ENCODE measurements at places on chromosomes 5 and 9.
A peak's percentile ranks its signal among the peaks of the same experiment; 100 is the strongest.

DNA sequence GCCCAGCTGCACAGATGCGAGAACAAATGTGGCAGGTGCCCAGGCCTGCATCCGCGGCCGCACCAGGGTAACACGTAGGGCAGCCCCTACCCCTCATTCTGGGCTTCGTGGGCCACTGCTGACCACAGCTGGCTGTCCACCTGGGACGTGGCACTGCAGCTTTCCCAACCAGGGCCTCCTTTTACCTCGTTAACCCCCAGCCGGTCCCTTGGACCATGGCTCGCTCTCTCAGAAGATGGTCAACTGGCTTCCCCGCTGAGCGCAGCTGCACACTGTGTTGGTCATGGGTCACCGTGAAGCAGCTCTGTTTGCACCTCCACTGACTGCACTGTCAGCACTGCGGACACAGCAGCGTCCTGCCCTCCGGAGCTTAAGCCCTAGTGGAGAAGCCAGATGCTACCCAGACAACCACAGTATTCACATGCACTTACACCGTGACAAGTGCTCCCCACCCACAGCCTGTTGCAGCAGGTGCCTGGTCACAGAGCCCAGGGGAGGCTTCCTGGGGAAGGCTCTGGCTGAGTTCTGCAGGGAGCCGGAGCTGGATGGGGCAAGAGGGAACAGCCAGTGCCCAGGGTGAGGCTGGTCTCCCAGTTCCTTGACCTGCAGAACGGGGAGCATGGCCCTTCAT is 10.5 kb upstream of the PLEKHG4B start:
- DNase-seq: no peak

GRCh38 chr5:14330729-14331385 is 187.7 kb downstream of the TRIO start:
- no peak for DNase-seq

DNA sequence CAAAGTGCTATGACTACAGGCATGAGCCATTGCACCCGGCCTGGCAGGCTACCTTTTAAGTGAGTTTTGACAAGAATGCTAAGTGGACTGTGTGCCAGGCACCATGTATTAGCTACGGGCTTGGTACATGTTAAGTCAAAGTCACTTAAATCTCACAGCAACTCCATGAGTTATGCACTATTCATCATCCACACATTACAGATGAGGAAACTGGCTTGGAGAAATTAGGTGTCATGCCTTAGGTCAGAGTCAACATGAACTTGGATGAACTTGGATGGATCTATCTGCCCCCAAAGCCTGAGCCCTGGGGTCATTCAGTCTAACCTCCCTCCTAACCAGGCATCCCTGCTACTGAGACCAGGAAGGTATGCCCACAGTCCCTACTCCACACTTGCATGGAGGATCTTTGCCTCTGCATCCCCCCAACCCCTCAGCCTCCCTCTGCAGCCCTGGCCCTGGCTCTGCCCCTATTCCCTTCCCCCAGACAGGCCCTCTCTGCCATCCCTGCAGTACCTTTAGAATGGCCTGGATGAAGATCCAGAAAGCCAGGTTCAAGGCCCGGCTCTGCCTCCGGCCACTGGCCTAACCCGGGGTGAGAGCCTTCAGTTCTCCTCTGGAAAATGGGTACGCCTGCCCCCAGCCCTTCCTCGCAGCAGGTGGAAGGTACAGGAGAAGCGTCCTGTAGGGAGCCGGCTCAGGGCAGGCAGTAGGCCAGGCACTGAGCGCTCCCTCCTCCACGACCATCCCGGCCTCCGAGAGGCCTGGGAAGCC is 685 bp upstream of the ADGRD2 start:
- no peak for DNase-seq

- no peak for DNase-seq
Measured at GRCh38 chr9:20289423-20290010, 332.8 kb downstream of the MLLT3 start.

GRCh38 chr9:19156026-19156474 is 28.8 kb upstream of the PLIN2 start:
- DNase-seq: no peak

GRCh38 chr5:154771383-154771901 is 16.3 kb downstream of the LARP1 start:
- DNase-seq: no peak

GRCh38 chr9:92405818-92406217 is 1.4 kb upstream of the OGN start:
- no peak for DNase-seq

GRCh38 chr5:95715799-95716461 is 15.2 kb upstream of the RHOBTB3 start:
- DNase-seq: no peak

DNA sequence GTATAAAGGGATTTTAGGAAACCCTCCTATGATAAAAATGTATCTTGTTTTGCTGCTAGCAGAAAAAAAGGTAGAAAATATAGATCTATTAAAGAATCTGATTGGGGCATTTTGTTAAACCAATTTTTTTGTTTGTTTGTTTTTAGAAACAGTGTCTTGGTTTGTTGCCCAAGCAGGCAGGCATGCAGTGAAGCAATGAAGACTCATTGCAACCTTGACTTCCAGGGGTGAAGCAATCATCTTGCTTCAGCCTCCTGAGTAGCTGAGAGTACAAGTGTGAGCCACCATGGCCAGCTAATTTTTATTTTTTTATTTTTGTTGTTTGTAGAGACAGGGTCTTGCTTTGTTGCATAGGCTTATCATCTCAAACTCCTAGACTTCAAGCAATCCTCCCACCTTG is 755.8 kb upstream of the EDIL3 start:
- no peak for DNase-seq

GRCh38 chr9:88829276-88829675 is 162.0 kb upstream of the S1PR3 start:
- no peak for DNase-seq

DNA sequence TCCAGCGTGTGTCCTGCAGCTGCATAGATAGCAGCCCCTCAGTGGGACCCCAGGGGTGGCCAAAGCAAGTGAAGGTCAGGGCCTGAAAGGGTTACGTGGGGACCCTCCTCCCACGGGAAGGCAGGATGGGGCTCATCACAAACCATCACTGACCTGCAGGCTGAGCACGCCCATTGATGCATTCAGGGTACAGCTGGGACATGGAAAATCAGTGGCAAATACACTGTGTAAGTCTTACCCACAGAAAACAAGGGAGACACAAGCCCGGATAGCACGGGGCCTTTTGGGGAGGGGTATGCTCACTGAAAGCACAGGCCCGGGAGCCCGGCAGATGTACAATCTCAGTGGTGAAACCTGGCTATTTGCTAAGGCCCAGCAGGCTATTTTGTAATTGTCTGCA is 49.1 kb downstream of the SEMA4D start:
- no peak for DNase-seq

DNA sequence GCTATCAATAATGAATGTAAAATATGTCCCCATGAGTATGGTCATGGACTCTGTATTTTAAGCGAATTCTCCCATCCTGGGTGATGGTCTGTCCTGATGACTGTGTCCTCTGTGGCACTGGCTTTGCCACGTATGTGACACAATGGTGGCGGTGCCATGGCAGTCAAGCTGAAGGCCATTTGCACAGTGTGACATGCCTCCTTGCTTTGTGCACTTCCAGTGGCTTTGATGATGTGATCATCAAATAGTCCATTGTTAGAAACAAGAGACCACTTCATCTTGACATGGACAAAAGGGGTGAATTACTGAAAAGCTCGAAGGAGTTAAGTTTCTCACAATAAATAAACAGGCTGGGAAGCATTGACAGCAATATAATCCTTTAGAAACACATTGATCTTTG is 31.0 kb upstream of the PRRC1 start:
- no peak for DNase-seq

DNA sequence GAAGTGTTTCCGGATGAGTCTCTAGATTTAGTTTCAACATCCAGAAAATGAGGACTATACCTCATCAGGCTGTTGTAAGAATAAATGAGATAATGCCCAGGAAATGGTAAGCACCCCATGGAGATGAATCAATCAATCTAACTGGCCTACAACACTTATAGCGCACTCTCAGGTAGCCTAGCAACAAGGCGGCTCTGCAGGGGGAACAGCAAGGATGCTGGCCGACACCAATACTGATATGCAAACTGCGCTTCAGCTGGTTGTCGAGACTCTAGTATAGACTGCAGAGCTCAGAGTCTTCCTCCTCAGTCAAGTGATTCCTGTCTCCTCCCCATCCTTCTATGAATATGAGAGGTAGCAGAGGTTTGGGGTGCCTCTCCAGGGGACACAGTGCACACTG is 218.8 kb upstream of the WWC1 start:
- no peak for DNase-seq

GRCh38 chr5:17287501-17288155 is 70.2 kb downstream of the BASP1 start:
- no peak for DNase-seq

DNA sequence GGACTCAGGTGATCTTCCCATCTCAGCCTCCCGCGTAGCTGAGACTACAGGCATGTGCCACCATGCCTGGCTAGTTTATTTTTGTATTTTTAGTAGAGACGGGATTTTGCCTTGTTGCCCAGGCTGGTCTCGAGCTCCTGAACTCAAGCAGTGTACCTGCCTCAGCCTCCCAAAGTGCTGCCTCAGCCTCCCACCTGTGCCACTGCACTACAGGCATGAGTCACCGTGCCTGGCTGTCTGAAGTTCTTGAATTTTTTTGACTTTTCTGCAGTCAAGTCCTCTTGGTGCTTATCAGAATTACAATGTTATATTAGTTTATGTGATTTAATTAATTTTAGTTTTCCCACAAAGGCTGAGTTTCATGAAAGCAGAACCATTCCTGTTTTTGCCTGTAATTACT is 9.8 kb downstream of the SPIN1 start:
- DNase-seq: no peak

GRCh38 chr9:121362813-121363621 is 7.0 kb downstream of the STOM start:
- no peak for DNase-seq

DNA sequence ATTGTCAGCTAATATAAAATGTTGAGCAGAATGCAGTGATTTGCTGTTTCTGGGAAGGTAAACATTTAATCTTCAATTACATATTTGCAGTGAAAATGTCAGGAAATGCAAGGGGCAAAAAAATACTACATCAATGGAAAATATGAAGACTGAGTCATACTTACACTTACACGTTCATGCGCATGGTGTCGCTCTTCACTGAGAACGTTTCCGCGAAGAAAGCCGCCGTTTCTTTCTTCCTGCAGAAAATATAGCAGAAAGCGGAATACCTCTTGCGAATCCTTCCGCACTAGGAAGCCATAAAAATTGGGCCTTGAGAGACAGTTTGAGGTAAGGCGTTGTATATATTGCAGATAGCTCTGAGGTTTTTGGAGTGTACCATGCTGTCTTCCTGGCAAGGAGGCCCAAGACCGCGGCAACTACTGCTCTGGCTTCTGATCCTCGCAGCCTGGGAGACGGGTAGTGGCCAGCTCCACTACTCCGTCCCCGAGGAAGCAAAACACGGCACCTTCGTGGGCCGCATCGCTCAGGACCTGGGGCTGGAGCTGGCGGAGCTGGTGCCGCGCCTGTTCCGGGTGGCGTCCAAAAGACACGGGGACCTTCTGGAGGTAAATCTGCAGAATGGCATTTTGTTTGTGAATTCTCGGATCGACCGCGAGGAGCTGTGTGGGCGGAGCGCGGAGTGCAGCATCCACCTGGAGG is at the start of gene PCDHA13:
Gene PCDHA13, plus strand, starts transcription at position 236 of the 702 bp plus-strand sequence. Its CDS starts 145 bp downstream, at position 381.
- DNase-seq: no peak

GRCh38 chr5:73625372-73625943 is 538 bp upstream of the ARHGEF28 start:
- DNase-seq: no peak

DNA sequence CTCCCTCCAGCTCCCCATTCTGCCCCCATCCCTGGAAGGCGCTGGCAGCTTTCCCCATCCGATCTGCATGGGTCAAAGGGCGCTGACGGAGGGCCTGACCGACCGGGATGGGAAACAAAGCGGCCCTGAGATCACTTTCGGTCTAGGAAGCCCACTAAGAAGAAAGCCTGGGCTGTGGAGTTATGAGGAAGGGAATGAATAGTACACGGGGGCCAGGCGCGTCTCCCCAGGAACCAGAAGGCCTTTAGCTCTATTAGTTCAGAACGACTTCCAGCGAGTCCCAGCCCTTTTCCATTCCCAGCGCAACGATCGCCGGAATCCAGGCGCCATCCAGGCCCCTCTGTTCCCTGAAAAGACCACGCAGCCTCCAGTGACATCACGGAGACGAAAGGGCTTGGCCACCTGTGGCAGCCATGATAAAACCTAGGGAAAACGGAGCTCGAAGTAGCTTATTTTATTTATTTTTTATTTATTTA is 70.1 kb upstream of the CCDC180 start:
- peak; percentile 22 for DNase-seq
